ENCODE measurements at places on chromosomes 5 and 9.

- no peak for DNase-seq
Measured at GRCh38 chr5:124444147-124444775, 302.2 kb downstream of the ZNF608 start.

DNA sequence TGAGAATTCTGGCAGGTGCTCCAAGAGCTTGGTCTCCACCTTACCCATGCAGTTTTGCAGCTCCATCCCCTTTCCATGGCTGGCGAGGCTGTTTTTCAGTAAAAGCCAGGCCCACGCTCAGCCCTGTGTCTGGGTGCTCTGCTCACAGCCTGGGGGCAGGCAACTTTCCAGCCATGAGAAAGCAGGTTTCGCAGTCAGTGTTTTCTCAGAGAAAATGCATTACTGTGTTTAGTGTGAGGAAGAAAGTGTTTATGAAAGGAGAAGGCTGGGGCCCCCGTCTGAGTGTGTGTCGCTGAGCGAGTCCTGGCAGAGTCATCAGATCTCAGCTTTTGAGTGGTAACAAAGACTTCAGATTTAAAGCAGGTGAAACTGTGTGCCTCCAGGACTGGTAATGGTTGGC, 248.1 kb downstream of the IRX1 start:
- no peak for DNase-seq

- DNase-seq = no peak
Measured at GRCh38 chr5:34009610-34010009, 1.8 kb upstream of the AMACR start.

GRCh38 chr5:3343211-3343610, 252.4 kb upstream of the IRX1 start:
- DNase-seq = no peak

DNA sequence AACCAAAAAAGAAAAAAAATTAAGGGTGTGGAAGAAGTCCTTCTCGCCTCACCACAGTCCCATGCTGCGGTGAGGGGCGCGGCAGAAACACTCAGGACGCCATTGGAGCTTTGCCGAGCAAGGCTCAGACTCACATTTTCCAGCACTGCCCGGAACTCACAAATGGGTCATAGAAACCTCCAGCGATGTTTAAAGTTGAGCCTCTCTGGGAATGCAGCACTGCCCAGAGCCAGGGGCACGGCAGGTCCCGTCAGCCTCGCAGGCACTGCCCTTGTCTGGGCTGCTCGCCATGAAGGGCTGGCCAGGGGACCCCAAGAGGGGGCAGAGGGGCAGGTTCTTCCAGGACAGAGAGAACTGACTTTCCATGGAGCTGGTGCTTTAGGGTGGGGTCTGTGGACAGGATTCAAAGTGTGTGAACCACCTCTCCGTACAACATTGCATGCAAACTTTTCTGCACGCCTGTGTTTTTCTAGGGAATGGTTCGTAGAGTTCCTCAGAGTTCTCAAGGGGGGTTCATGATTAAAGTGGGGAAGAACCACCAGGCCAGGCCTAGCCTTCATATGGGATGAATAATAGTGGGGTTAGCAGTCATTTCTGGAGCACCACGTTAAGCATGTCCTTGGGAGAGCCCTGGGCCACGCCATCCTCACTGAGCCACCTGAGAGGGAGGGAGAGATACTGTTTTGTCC, 38.4 kb downstream of the PRRX2 start:
- no peak for DNase-seq

GRCh38 chr9:72312386-72312987, 52.5 kb downstream of the ZFAND5 start:
- no peak for DNase-seq

DNA sequence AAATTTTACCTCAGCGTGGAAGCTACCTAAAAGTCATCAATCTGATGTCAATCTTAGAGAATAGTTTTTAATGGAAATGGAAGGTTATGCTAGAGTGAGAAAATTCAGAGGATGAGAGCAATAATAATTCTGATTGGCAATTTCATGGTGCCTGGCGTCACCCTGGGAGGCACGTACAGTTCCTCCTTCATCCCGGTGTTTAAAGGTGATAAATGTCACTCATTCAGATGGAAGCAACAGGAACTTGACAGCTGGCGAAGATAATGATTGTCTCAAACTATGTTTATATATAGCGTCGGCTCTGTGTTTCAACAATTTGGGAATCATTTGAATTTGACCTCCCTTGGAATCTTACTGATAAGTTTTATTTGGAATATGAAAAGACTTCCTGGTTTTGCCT, 108.4 kb downstream of the MED10 start:
- DNase-seq = no peak

DNA sequence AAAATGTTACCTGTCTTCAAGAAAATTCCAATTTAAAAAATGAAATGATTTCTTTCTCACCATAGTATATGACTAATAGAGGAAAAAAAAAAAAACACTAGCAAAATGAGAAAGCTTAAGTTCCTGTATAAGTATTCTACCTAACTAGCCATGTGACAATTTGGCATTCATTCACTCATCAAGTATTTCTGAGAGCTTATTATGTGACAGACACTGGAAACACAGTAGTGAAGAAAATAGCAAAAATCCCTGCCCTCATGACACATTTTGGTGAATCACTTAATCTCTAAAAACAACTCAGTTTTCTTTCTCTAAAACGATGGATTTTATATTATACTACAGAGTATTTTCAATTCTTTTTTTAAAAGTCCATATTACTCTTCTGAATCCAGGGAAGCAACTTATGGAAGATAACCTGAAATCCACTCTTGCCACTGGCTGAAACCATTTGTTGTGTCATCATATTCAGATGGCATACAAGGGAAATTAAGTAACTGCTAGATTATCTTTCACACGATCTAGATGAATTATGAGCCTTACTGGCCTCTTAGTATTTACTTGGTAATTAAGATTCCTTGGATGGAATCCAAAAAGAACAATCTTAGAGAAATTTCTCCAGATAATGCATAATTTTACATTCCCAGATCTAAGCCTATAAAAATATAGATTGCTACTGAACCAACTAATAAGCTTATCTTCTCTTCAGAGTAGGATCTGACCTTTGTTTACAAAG, 5.5 kb downstream of the PTBP3 start:
- no peak for DNase-seq

GRCh38 chr9:82105729-82106128, 117.2 kb downstream of the SPATA31D1 start:
- DNase-seq = no peak

DNA sequence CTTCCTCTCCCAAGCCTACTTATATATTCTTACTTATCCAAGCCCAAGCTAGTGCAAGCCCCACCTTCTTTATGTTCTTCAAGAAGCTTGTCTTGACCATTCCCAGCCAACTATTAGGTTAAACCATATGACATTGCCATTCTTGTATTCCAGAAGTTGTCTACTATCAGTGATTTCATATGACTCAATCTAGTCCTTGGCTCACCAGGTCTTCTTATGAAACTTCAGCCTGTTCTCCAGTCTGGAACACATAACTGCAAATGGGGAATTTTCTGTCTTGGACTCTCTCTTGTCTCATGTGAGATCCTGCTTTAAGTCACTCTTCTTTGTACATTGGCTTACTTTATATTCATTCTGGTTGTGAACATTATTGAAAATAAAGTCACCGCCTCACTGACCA, 130.7 kb downstream of the TTLL11 start:
- no peak for DNase-seq

DNA sequence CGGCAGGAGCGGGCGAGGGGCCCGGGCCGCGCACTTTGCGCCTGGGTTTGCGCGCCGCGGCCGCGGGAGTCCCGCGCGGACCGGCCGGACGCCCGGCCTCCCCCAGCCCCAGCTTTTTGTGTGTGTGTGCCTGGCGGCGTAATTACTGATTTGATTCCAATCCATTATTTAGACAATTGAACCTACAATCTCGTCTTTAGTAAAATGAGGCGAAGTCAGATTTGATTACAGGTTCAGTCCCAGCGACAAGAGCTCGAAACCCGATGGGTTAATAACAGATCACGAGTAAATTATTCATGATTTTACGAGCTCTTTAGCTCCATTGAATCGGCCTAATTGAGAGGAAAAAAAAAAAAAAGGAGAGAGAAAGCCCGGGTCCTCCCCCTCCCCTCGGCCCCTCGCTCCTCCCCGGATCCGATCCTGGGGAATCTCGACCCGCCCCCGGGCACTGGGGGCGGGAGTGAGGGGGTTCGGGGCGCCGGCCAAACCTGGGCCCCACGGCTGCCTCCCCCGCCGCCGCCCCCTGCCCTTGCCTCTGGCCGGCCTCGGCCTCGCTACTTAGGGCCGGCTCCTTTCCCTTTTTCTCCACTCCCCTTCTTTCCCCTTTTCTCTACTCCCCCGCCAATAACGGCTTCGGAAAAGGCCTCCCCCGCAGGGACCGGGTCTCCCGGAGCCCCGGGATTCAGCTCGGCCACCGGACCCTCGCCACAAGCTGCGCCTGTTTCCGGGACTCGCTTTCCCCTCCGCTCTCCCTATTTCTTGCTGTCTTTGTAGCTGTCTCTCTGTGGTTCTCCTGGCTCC, 6.6 kb downstream of the LHX2 start:
- DNase-seq = no peak

DNA sequence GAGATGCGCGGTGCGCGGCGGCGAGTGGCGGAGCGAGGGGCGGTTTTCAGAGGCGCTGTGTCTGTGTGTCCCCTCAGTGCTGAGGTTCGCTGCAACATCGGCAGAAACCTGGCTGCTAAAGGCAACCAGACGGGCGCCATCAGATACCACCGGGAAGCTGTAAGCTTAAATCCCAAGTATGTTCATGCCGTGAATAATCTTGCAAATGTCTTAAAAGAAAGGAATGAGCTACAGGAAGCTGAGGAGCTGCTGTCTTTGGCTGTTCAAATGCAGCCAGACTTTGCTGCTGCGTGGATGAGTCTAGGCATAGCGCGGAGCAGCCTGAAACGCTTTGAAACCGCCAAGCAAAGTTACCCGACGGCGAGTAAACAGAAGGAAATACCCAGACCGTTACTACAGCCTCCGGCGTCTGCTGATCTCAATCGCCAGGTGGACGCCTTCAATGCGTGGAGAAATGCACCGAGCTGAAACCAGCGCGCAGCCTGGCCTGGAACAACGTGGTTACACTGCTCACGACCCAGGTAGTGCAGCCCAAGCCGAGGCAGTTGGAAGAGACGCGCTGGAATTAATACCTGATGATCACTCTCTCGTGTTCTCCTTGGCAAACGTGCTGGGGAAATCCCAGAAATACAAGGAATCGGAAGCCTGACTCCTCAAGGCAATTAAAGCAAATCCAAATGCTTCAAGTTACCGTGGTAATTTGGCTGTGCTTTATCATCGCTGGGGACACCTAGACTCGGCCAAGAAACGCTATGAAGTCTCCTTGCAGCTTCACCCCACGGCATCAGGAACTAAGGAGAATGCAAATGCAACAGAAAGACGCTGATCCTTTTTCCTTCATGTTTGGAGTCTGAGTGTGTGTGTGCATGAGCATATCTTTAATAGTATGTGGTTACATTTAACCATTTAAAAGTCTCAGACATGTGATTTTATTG, 15.9 kb downstream of the OR2V1 start:
- no peak for DNase-seq

GRCh38 chr5:57176350-57176857, 2.5 kb downstream of the GPBP1 start:
- DNase-seq = no peak

DNA sequence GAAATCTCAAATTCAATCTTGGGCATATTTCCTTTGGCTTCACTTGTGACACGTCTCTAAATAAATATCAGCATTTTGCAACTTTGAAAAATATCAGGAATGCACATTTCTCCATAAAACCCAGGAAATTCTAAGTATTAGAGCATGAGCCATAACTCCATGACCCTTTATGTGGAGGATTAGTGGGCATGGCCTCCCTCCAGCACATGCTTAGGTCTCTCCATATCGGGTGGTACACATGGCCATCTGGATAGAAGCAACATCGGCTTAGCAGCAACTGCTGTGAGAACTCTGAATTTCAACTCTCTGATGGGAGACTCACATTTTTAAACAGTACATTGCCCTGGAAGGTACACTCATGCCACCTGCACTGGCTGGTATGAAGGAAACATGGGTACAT, 73.7 kb upstream of the EGFLAM start:
- DNase-seq = no peak

- no peak for DNase-seq
Measured at GRCh38 chr5:154523709-154524108, 45.7 kb upstream of the HAND1 start.

DNA sequence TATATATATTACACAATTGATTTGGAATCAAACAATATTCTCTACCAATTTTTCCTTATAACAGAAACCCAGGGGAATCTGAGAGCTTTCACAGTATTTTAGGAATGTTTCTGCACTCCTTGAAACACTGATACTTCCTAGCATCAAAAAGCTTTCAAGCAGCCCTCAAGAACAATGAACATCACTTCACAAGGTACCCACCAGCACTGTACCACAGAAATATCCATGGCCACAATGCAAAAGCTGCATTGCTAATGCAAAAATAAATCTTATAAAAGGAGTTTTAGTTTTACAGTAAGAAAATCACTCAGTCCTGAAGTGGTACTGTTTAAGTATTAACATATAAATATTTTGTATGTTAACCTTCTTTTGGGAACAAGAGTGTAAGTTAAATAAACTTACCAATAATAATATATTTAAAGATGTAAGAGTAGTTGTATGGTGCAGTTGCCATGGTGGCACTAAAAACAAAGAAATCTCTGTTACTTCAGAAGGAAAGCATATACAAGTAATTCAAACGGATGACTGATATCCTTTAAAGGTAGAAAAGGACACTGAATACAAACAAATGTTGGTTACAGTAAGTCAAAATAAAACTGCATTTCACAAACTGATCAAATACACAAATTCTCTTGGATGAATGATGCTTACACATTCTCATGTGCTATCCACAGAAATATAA, 8.6 kb downstream of the RAB14 start:
- DNase-seq = no peak

GRCh38 chr5:109354761-109355160, 55.0 kb downstream of the PJA2 start:
- no peak for DNase-seq

GRCh38 chr9:36884721-36885120, 149.3 kb downstream of the PAX5 start:
- no peak for DNase-seq

- DNase-seq = no peak
Measured at GRCh38 chr9:113573046-113573958, 109.8 kb downstream of the RGS3 start.

GRCh38 chr5:16970826-16971225, 34.7 kb upstream of the MYO10 start:
- DNase-seq = no peak

- no peak for DNase-seq
Measured at GRCh38 chr5:92041911-92042660, 659.0 kb upstream of the ARRDC3 start.

DNA sequence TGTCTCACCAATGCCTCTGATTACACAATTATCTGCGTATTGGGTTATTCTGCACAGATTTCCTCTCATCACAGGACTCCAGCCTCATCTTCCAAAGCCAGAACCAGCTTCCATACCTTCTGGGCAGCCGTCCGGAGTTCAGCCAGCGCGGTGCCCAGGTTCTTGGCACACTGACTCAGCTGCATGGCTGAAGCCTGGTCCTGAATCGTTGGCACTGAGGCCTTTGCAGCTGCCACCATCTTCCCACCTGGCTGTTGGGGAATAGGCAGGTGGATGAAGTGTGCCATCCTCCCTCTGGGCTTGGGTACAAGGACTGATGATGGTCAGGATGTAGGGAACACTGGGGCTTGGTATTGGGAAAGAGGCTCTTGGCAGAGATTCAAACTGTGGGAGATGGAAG, 17.9 kb downstream of the TLN1 start:
- no peak for DNase-seq
